ENCODE measurements at places on chromosomes 2 and 18.

DNA sequence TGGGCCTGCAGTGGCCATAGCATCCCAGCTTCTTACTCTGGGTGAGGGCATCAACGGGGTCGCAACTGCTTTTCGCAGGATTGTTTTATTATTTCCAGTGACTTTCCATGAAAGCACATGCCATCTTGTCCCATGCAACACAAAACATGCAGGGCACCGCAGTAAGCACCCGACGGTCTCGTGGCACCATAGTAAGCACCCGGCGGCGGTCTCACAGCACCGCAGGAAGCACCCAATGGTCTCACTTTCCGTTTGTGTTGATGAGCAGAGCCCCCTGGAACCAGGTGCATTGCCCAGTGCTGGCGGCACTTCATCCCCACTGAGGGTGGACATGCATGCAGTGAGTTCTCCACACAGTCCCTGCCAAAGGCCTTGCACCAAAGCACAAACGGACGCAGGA lies 271.9 kb downstream of the MYT1L start:
- DNase-seq, result no peak

- DNase-seq, result no peak
These were observed 146.5 kb upstream of the MMADHC start for GRCh38 chr2:149733936-149734685.

GRCh38 chr2:48719480-48720177 lies 35.9 kb downstream of the LHCGR start:
- no peak for DNase-seq

- DNase-seq, result no peak
These were observed 54.0 kb downstream of the NAT8 start for GRCh38 chr2:73588177-73588576.

DNA sequence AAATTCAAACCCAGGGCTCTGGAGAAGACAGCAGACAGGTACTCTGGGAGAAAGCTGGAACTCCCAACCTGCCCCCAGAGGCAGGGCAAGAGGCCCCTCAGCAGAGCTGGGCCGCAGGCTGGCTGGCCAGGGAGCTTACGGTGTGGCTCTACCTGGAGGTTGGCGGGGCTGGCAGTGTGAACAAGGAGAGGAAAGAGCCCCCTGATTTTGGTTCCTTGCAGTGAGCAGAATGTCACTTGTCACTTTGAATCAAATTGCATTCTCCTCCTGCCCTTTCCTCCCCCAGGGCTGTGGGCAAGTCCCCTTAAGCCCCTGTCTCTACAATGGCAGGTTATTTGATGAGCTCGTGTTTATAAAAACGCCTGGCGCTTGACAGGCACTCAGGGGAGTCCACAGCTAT lies 32.6 kb downstream of the MYO7B start:
- no peak for DNase-seq

- no peak for DNase-seq
These were observed 127.8 kb upstream of the PPP1CB start for GRCh38 chr2:28623582-28624405.

DNA sequence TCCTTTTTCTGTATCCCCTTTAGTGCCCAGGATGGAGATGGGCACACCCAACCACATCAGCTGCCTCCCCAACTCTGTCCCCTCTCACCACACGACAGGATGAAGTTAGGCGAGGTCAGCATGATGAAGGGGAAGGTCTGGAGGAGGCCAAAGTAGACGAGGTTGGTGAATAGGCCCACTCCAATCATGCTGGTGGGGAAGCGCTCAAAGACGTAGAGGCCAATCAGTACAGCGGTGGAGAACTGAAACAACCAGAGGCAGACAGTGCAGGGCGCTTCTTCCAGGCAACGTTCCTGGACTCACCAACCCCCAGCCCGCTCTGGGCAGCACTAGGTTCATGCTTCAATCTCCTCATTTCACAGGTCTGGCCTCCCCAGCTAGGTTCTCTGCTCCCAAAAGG lies 2.9 kb downstream of the TEX261 start:
- no peak for DNase-seq

- DNase-seq, result no peak
These were observed 149.7 kb upstream of the KLHL29 start for GRCh38 chr2:23235292-23235691.

GRCh38 chr18:43526426-43527145 lies 249.3 kb upstream of the SYT4 start:
- no peak for DNase-seq

All from activated T-helper 1 cell treated with Interleukin-2 at 50 U/mL for 16 hours (primary cell).